ENCODE measurements at places on chromosomes 7 and 10. TPM values are rescaled to one million over a fixed set of nuclear protein-coding genes. Genes with fewer than 3 reads are reported as not detected.

DNA sequence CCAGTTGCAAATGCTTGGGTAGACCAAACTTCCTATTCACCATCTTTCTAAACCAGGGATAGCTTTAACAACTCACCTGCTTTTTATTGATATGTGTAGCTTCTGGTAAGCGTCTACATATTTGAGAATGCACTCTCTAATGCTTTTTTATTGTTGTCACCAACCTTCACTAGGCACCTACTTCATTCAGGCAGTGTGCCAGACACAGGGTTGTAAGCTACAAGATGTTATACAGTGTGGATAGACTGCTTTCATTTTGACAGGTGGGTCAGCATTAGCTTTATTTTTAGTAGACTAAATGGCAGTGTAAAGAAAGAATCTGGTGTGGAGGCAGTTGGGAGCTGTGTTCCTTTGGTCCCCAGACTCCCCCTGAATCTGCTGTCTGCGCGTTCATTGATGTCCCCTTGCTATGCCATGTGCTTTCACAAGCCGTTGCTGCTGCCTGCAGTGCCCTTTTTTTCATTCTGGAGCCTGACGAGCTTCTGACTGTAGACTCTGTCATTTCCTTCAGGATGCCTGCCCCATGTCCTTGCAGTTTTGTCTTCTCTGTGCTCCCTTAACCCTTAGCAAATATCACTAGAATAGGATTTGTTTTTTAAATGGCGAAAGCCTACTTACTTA is 32.1 kb downstream of the NRF1 start:
- no peak for DNase-seq

DNA sequence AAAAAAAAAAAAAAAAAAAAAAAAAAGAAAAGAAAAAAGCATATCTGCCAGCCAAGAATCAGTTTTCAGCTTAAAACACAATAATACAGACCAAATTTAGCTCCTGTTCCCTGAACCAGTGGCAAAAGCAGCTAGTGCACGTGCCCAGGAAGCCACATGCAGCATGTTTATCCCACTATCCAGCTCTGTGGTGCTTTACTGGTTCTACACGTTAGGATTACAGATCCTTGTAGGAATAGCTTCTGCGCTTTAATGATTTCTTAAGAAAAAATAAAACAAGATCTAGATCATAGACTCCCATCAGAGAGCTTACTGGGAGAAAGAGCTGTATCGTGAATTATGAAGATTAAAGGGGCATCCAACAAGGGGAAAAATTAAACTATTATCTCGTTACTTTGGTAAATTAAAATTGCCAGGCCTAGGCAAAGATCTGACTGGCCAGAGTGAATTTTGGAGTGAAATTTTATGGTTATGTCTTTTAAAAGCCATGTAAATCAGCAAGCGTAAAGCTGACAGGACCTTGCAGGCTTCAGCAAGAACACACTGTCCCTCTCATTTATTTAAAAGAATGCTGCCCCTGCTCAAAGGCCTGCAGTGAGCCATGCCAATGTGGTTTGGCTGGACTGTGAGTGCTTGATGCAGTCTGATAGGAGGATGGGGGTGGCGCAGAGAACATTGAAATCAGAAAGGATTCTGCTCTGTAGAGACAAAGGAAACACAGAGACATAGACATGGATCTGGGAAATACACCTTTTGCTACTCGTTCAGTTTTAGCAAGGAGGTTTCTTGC is 177.3 kb upstream of the PHYHIPL start:
- DNase-seq: no peak

DNA sequence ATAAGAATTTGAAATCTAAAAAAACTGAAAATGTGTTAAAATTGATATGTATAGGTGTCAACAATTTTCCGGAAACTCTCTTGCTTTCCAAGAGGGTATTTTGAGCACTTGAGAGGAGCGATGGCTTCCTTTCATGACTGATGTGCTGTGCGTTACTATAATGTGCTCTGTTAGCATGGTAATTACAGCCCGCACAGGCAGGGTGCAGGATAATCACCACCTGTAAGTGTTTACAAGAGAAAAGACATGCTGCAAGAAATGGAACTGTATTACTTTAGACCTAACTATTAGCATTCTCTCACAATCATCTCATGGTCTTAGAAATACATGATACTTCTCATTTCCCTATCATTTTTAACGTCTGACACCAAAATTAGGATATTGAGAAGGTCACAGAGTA is 92.4 kb upstream of the ADARB2 start:
- no peak for DNase-seq

- no peak for DNase-seq
These were observed 49.5 kb downstream of the C1GALT1 start for GRCh38 chr7:7231865-7232264.

DNA sequence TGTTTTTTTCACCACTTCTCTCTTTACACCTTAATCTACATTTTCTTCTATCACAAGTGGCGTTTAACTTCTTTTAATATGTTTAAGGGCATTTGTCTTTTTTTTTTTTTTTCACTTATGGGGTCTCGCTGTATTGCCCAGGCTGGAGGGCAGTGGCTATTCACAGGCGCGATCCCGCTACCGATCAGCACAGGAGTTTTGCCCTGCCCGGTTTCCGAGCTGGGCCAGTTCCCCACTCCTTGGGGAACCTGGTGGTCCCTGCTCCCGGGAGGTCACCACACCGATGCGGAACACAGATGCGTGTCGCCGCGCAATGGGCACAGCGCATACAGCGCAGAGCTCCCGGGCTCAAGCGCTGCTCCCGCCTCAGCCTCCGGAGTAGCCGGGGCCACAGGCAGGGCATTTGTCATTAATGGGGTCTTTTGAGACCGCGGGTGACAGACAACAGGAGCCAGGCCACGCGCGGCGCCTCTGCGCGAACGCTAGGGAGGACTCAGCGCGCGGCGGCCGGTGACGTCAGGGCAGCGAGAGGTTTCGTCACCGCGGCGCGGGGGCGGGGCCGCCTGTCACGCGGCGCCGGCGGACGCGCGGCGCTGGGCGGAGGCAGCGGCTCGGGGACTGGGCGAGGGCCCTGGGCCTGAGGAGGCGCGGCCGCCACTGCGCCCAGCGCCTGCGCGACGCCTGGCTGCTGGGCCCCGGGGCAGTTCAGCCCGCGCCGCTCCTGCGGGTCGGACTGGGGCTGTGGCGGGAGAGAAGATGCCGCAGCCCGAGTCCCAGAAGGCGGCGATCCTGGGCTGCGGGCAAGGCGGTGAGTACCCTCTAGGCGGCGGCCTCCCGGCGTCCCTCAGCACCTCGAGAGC is at the start of gene GALNT11:
GALNT11 (plus strand) TSS at position 598 of the 860 bp plus-strand sequence. CDS start 68,554 bp downstream, outside the sequence.
- peak; percentile 92 for DNase-seq

DNA sequence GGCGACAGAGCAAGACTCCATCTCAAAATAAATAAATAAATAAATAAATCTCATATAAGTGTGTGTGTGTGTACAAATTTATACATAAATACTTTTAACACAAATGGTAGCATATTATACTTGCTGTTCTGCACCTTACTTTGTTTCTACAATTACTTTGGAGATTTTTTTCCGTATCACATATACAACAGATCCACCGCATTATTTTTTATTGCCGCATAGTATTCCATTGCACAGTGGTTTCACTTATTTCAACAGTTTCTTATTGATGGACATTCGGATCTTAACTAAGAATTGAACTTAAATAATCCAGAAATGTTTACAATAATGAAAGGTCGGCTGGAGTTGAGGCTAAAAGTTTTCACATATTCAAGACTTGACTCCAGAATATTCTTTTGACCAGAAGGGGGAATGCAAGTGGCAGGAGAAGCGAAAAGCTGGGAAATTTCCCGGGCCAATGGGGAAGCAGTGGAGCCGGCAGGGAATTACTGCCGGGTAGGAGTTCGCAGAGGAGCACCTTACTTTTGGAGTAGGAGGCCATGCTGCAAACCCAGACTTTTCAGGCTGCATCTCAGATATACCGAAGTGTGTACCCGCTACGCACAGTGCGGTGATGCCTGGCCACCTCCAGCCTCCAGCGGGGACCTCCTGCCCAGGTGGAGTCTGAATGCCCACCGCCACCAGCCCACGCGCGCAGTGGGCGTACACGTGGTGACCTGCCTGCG is 415 bp upstream of the CNNM1 start:
- DNase-seq: no peak

The LRIT2 gene
- not detected for total RNA-seq

GRCh38 chr7:47536661-47537611 is 45.0 kb downstream of the TNS3 start:
- DNase-seq: peak; percentile 71

DNA sequence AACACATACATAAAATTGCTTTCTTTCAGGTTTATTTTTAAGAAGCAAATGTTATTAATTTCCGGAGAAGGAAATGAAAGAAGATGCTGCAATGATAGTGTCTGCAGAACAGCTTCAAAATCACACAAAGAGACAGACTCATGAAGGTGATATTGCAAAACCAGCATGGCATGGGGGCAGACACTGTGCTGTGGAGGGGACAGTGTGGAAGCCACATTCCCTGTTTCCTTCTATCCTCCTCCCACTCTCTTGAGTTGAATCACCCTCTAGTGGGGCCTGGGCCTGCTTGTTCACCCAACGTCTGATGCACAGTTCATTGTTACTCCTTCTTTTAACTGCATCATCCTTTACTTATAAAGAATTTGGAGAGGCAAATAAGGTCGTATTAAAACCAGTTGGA is 104.0 kb upstream of the INSIG1 start:
- DNase-seq: no peak

The SPDYE16 gene
- total RNA-seq: 0.51 TPM

GRCh38 chr10:27207350-27207749 is 33.2 kb downstream of the ACBD5 start:
- DNase-seq: no peak

GRCh38 chr7:144018065-144018464 is 17.9 kb downstream of the OR6B1 start:
- no peak for DNase-seq

DNA sequence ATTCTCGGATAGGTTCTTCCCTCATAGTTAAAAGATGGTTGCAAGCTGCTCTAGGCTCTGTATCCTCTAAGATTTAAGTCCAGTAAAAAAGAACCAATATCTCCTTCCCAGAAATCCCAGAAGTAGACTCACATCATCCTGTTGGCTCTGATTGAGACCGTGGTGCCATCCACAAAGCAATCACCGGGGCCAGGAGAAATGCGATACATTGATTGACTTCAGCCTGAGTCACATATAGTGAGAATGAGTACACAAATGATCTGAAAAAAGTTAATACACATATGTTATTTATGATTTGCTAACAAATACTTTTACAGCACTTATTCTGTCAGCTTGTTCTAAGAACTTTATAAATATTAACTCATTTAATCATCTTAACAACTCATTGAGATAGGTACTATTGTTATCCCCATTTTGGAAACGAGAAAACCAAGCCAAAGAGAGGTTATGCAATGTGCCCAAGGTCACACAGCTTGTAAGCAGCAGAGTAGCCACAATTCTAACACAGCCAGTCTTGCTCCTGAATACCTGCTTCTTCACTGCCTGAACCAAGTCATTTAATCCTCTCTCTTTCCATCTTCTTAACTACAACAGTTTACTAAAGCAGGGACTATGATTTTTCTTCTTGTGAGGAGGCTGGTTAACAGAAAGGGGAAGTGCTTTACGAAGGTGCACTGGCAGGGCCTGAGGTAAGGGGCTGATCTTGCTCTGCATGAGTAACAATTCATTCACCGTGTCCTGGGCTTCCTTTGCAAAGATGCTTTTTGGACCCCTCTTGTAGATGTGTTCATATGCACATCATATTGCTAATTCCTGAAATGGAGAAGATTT is 177.0 kb downstream of the REEP3 start:
- no peak for DNase-seq

- DNase-seq: no peak
These were observed 173.3 kb downstream of the SLIT1 start for GRCh38 chr10:97012470-97012869.

The SPDYE1 gene
- not detected for total RNA-seq

The PANK1 gene
- total RNA-seq: 24.1 TPM

The FGFBP3 gene
- total RNA-seq: 1.0 TPM

GRCh38 chr10:64444564-64444963 is 923.4 kb downstream of the REEP3 start:
- DNase-seq: no peak

Measured in mucosa of descending colon (tissue), 3 donors.